ENCODE measurements at places on chromosomes 16 and 17.

GRCh38 chr17:57597531-57598453, 147.3 kb downstream of the CCDC182 start:
- peak; percentile 89 for DNase-seq

DNA sequence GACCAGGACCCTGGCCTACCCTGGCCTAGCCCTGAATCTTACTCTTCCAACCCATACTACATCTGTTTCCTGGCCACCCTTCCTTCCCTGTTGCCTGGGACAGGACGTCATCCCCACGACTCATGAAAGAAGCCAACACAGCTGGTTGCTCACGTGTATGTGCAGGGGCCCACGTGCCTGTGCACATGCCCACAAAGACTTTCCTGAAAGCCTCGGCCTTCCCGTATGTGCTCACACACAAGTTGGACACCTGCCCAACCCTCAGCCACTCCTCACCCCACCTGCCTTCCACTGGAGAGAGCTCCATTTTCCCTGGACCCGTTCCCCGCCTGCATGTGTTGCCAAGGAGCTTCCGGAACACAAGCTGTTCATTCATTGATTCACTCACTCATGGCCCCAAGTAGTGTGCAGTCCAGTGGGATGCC, 7.0 kb downstream of the PLXDC1 start:
- DNase-seq = peak; percentile 93

DNA sequence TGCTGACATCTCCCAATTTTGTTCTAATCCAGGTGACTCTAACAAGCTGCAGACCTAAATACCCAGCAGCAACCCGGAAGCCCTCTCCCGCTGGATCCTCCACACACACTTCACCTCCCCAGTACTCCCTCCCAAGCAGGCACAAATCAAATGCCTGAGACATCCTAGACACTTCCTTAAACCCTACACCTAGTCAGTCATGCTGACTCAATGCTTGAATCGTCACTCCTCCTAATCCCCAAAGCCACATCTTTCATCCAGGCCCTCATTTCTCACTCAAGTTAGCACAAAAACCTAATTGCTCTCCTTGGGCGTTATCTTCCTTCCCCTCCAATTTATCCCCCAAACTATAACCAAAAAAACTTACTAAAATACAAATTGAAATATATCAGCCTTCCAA, 32.7 kb downstream of the CMC2 start:
- DNase-seq = no peak

DNA sequence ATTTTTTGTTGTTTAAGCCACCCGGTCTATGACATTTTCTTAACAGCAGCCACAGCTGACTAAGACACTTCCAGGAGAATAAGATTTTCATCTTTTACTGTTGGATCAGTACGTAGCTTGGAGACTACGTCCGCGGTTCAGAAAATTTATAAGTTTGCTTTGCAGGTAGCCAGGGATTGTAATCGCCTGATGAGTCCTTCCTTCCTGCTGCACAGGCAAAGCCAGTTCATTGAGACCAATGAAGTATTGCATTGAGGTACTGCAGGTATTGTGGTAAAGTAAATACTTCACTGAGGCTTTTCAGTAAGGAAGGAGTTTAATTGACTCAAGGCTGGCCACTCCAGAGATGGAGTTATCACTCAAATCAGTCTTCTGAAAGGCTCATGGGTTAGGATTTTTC, 269.4 kb upstream of the ELAC2 start:
- no peak for DNase-seq

DNA sequence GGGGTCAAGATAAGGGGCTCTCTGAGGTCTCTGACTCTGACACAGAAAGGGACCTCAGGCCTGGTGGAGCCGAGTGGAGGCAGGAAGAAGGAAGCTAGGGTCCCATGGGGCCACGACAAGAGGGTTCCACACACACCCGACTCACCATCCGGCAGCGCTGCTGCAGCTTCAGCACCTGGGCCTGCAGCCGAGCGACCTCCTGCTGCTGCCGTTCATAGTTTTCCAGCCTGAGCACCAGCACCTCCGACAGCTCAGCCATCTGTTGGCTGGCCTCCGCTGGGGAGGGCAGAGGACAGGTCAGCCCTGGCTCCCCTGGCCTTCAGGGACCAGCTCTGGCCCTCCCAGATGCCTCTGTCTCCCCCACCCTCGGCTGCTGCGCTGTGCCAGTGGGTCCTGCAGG, 6.4 kb downstream of the HAP1 start:
- no peak for DNase-seq

DNA sequence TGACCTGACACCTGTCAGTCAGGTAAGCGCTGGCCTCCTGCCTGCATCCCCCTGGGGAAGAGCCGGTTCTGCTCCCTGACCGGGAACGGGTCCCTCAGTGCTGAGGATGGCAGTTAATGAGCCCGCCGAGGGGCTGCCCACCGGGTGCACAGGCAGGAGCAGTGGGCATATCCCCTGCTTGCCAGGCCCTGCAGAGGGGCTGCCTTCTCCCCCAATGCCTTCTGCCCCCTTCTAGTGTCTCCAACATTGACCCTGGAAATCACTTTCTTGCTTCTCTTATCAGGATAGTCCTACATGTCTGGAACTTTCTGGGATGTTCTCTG, 388.5 kb downstream of the SEC14L1 start:
- DNase-seq = no peak

DNA sequence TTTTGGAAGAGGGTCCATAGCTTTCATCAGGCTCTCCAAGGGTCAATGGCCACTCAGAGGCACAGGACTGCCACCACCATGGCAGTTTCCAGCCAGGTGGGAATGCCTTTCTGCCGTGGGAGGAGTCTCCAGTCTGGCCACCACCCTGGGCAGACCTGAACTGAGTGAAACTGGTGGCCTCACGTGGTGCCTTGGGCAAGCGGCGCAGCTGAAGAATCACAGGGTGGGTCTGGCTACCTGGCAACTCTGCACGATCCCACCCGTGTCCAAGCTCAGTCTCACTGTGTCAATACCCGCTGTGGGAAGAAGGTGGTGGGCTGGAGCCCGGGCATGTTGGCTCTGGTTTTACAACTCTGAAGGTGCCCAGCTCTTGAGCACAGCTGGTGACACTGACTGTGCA, 31.8 kb downstream of the VAC14 start:
- DNase-seq = peak; percentile 8

- no peak for DNase-seq
Measured at GRCh38 chr16:47750371-47750770, 289.2 kb downstream of the PHKB start.

GRCh38 chr17:61225178-61225882, 174.3 kb upstream of the TBX2 start:
- DNase-seq = no peak

DNA sequence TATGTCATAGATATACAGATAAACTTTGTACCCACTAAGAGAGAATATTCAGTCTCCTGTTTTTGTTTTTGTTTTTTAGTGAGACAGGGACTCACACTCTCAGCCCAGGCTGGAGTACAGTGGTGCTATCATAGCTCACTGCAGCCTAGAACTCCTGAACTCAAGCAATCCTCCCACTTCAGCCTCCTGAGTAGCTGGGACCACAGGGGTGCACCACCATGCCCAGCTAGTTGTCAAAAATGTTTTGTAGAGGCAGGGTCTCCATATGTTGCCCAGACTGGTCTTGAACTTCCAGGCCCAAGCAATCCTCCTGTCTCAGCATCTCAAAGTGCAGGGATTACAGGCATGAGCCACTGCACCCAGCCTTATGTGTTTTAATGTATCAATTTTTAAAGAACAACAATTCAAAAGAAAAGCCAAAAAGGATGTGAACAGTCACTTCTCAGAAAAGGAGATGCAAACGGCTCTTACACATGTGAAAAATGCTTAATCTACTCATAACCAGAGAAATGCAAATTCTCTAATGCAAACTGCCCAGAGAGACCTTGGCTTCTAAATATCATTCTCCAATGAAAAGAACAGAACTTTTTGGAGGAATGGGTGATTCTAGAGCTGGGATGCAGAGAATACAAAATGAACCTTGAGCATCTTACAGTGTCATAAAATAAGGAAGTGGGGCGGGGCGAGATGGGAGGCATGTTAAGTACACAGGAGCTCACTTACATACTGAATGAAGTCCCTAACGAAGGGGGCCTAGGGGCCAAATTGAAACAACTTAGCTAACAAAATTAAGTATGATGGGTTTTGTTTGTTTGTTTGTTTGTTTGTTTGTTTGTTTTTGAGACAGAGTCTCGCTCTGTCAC, 7.3 kb upstream of the CMTM3 start:
- no peak for DNase-seq

DNA sequence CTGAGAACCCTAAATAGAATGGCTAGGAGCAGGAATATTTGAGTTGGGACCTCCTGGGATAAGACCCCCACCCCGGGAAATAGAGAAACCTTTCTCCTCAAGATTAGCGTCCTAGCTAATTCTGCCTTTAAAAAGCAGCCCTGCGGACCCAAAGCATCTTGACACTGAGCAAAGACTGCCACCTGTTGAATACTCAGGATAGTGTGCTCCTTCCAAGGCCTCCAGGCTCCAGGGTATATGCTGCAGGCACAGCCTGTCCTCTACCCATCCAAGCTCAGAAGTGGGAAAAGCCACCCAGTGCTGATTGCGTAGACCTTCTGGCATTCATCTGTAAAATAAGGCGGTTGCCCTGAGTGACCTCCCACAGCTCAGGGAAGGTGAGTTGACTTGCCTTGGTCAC, 456.2 kb upstream of the DYNLRB2 start:
- DNase-seq = no peak

DNA sequence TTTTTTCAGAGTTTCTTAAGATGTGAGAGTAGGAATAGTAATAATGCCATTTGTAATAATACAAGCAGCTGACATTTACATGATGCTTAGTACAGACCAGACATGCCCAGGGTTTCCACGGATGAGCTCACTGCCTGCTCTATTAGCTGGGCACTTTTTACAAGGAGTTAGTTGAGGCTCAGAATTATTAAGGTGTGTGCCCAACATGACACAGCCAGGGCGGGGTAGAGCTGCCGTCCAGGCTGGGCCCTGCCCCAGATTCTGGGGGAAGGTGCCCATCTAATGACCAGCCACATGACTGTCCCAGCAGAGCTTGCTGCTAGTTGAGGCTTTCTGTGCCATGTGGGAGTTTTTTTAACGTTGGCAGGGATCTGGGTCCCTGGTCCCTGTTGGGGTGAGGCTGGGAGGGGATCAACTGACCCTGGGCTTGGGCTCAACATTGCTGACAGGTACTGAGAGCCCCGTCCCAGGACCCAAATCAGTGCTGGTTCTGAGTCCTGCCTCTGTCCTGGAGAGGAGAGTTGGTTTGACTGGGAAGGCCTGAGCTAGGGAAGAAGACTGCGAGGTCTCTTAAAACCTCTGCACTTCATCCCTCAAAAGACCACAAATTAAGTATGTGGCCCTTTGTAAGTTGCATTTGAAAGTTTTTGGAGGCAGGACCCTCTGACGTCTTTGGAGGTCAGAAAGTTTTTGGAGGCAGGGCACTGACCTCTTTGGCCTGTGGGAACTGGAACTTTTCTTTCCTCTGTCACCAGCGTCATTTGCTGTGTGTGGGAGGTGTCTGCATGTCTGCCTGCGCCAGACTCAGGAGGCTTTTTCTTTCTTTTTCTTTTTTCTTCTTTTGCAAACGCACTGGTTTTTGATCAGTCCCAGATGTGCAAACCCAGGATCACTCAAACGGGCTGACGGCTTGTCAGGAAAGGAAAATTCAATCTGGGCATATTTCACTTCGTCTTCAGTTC, 2.2 kb downstream of the CRISPLD2 start:
- no peak for DNase-seq

GRCh38 chr17:1031711-1032110, 34.8 kb downstream of the TIMM22 start:
- DNase-seq = no peak

DNA sequence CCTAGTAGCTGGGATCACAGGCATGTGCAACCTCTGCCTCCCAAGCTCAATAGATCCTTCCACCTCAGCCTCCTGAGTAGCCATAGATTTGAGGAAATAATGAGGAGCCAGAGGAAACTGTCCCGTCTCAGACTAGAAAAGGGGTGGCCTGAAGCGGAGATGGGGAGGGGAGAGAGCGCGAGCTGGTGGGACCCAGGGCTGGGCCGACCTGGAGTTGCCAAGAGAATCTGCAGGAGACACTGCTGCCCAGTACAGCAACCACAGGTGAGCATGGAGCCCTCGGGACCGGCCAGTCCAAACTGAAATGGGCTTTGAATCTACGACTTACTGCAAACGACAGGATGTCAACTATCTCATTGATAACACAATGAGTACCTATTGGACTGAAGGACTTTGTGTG, 24.3 kb downstream of the CD300A start:
- no peak for DNase-seq

- DNase-seq = no peak
Measured at GRCh38 chr17:74049967-74050458, 153.5 kb upstream of the RPL38 start.

DNA sequence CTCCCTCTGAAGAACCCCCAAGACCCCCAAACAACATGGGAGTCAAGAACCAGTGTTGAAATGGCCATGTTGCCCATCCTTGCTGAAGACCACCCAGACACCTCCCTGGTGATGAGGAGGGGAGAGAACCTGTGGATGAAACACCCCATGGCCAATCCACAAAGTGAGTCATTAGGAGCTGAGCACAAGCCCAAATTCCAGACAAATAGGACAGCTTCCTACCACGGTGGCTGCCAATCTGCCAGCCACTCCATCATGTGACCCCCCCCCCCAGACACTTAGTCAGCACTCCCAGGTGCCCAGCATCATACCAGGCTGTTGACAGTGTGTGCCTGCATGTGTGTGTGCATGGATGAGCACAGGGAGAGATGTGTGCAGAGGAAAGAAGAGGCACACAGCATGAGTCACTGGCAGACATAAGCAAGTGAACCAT, 26.4 kb upstream of the RPL38 start:
- peak; percentile 46 for DNase-seq

GRCh38 chr16:5510819-5511370, 413.3 kb upstream of the EEF2KMT start:
- DNase-seq = no peak

DNA sequence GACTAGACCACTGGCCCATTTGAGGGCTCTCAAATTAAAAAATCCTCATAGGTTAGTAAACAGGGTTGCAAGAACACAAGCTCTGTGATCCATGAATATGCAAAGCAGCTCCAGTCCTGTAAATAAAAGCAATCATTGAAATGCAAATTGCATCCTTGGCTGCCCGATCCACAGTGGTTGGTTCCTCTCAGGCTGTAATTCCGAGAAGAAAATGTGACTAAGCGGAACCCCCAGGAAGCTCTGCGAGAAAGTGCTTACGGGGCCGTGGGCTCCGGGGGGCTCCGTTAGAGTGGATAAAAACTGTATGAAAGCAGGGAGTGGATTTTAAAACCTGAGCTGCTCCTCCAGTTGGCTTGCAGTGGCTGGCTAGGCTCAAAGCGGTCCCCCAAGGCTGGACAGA, 2.5 kb downstream of the GPRC5B start:
- no peak for DNase-seq

- no peak for DNase-seq
Measured at GRCh38 chr17:35460354-35460851, 11.8 kb upstream of the SLFN13 start.

- peak; percentile 75 for DNase-seq
Measured at GRCh38 chr17:73196500-73196899, 3.6 kb downstream of the COG1 start.

DNA sequence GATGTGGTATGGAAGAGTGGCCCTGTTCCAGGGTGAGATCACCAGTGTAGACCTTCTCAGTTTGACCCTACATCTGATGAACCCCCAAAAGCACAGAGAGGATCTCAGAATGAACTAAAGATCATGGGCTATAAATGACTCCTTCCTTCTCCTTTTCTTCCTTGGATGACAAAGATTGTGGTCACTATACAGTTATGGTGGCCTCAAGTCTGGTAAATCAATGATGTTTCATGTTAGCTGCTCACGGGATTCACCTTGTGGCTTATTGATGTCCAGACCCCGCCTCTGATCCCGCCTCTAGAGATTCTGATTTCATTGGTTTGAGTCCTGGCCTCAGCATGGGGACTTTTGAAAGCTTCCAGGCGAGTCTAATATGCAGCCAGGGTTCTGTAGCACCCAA, 112.2 kb downstream of the PITPNC1 start:
- DNase-seq = no peak
